Activated T-cell treated with anti-CD3 and anti-CD28 coated beads for 4 hours (primary cell): ENCODE measurements at places on chromosomes 2 and 18.

DNA sequence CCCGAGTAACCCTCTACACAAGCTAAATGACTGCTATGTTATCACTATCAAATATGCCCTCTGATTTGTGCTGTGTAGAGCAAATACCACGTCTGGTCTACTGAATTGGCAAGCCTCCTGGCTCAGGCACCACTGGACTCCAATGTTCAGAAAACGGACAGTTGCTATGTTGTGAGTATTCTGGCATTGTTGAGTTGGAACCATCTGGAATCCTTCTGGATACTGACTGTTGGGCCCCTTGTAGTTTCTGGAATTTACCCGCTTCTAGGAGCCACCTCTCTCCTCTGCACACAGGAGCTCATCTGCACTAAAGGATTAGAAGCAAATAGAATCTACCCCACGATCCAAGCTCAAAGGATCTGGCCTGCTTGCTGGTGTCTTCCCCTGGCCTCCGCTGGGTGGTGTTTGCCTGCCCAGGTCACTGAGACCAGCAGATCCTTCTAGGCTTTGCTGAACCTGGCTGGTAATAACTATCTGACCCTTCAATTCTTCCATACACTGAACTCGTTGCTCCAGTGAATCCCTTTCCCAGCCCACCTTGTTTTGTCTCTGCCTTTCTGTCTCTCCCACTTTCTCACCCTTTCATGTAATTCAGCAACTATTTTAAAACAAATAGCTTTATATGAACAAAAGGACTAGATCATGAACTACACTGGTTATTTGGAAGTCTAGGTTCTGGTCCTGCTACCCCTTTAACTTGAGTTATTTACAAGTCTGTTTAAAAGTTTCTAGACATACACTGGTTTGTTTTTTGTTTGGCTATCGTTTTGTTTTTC lies 2.1 kb upstream of the HAAO start:
- no peak for DNase-seq

- DNase-seq: no peak
Observed at GRCh38 chr2:149954981-149955600, 367.5 kb upstream of the MMADHC start.

GRCh38 chr2:64326578-64327050 lies 127.3 kb upstream of the LGALSL start:
- DNase-seq: no peak

- no peak for DNase-seq
Observed at GRCh38 chr18:78639006-78639950, 340.3 kb upstream of the SALL3 start.

DNA sequence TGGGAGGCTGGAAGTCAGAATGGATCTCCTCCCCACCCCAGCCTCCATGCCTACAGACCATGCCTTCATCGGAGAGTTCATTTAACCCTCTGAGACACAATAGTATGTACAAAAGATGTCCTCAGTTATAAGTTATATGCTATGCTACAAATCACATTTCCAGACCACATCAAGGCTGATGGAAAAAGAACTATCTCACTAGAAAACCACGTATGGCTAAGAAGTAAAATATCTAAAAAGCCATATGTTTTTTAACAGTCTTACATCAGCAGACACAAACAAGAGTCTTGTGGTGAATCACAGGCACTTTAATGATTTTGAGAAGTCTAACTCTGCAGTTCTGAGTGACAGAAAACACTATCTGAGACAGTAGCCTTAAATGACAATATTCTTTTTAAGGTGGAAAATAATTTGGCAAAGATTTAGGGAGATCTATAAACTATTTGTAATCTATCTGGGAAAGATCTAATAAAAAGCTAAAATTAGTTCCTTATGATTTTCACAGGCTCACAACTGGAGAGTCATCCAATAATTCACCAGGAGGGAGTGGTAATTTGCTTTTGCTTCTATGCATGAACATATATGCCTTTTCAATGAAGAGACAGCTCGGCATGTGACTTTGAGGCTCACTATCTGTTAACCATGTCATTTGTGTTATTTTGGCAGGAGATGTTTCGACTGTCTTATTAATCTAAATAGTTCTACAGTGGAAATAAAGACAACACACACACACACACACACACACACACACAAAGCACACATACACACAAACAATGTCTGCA lies 197.5 kb downstream of the IRS1 start:
- DNase-seq: no peak

- no peak for DNase-seq
Observed at GRCh38 chr2:217915706-217916105, 87.1 kb downstream of the TNS1 start.

GRCh38 chr2:42812899-42813479 lies 20.6 kb upstream of the HAAO start:
- DNase-seq: no peak

DNA sequence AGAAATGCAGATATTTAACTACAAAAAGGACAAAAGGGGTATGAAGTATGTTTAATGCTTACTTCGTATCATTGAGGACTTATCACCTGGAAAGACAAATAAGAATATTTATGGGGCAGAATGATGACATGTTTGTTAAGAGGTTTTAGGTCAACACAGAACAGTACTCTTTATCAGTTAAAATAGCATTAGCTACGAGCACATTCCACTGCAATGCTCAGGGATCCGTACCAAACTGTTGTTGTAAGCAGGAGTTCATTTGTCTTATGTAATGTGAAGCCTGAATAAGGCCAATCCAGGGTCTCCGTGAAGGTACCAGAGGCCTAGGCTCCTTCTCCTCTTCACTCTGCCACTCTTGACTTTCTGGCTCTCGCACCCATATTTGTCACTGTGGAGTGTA lies 465.7 kb upstream of the NRP2 start:
- no peak for DNase-seq

DNA sequence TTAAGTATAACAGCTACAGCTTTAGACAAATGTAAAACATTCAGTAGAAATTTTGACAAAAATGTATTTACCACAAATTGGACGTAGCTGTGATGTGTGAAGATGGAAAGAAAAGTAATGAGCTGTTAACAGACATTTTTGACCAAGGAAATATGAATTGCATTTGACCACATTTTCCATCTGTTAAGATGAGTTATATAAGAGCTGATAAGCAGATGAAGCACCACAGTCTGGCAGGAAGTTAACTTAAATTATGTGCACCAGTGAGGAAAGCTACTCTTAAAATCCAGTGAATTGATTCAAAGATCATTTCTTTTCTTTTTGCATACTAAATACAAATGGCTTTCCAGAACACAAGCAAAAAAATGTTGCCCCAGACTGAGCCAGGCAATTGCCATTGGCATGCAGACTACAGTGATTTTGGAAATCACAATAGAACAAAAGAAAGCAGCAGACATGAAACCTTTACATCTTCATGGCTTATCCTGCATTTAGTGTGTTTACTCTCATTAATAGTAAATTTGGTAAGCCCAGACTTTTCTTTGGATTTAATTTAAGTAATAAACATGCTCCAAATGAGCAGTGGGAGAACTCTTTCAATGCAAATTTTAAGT lies 493.7 kb downstream of the TMX3 start:
- no peak for DNase-seq

GRCh38 chr2:75592030-75592429 lies 31.3 kb upstream of the EVA1A start:
- DNase-seq: no peak

DNA sequence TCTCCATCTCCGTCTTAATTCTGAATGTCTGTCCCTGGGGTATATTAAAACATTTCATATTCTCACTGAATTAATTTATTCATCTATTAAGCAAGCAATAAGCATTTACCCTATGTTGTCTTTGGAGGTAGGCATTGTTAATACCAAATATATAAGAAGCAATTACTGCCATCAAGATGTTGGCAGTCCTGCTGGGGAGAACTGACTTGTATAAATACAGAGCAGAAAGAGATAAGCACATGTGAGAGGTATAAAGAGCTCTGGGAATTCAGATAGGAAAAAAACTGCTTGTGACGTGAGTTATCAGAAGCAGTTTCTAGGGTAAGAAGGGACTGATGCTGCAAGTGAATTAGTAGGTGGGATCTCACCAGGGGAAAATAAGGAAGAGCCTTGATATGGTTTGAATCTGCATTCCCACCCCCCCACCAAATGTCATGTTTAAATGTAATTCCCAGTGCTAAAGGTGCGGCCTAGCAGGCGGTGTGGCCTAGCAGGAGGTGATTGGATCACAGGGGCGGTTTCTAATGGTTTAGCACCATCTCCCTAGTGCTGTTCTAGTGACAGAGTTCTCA lies 286.8 kb downstream of the RAD51AP2 start:
- no peak for DNase-seq

DNA sequence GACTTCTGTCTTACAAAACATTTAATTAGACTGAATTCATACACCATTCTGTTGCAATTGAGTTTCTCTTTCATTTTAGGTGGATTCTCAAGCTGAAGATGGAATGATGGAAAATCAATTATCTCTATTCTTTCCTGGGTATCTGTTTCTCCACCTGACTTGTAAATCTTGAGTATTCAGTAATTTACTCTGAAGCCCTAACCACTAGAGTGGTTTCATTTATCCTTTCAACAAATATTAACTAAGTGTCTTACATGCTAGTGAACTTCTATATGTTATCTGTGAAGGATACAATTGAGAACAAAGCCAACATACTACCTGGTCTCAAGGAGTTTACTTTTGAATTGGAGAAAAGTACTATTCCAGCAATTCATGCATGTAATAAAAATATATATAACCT lies 94.1 kb upstream of the ZNF804A start:
- DNase-seq: no peak

DNA sequence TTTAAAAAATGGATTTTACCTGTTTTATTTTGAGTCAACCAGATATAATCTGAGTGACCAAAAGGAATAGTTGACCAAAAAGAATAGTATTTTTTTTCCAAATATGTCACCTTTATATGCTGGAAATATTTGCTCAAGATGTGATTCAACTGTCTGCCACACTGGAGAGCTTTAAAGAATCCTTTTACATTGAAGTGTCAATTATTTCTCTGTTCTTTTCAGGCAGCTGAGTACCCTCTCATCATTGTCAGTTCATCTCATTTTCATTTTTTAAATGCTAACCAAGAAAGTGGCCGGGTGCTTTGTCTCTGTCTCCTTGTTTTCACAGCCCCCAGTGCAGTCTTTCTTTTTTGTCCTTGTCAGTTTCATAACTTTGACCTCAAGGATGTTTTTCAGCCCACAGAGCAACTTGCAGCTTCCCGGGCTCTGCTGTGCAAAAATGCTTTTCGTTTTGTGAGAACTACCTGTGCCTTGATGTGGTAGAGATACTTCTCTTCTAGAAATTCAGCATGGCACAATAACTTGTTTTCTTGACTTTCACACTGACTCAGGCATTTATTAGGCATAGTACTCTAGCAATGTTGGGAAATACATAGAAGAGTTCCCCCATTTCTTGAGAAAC lies 23.4 kb upstream of the CERS6 start:
- DNase-seq: no peak

GRCh38 chr18:44871771-44872170 lies 191.1 kb downstream of the SETBP1 start:
- DNase-seq: no peak

DNA sequence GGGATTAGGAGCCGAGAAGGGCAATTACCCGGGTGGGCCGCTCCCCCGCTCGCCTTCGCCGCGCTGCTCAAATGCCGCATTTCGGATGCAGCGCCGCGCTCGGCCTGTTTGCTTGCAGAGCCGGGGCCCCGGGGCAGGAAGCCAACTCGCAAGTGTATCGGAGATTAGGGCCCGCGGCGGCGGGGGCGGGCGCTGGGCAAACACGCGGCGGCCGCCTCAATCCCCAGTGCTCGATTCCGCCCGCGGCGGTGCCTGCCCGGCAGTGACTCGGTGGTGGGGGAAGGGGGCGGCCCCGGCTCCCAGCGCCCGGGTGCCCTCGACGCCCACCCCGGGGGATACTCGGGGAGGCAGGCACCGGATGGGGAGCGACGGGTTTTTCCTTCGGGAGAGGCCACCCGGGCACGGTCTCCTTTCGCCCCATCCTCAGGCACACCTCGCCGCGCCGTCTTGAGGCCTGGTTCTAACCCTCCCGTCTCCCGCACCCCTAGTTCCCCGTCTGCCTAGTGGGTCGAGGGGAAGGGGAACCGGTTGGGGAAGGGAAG lies 26.6 kb upstream of the NOTO start:
- DNase-seq: peak; percentile 50

DNA sequence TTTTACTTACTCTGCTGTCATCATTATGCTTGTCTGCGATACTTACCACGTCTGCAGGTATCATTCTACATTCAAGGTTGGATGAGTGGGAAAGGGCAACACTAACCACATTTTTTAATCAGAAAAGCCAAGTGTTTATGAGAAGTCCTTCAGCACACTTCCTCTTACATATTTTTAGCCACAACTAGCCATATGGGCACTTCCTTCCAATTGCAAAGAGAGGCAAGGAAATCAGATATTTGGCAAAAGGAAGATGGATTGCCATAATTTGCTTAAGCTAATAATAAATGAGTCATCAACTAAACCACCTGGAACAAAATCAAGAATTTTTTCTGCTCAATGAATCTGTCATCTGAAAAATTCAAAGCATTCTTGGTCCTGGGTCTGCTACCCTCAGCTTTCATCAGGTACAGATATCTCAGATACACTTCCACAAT lies 16.7 kb upstream of the MRO start:
- DNase-seq: no peak

- DNase-seq: no peak
Observed at GRCh38 chr2:61962095-61962984, 56.9 kb downstream of the COMMD1 start.

DNA sequence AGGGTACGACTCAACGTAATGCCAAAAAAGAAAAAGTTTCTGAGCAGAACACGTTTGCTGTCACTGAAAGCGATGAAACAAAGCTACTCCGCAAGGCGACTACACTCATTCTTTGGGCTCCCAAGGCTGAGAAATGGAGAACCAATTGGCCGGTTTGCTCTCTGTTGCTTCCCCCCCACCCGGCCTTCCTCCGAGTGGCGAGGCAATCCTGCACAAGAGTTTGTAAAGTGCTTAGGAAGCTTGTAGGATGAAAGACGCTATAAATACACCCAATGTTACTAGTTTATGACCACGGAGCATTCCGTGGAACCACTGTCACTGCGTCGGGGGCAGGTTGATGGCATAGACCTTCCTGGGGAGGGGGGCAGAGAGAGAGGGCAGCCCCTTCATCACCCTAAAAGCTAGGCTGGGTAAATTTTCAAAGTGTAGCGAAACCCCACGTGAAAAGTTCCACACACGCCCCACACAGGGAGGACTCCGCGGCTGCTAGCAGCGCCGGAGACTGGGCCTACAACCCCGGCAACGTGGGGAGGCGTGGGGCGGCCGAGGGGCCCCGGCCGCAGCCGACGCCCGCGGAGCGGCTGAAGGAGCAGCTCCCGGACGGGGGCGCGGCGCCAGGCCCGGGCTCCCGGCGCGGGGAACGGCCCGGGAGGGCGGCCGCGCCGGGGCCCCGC lies 915 bp downstream of the CUL3 start:
- no peak for DNase-seq

DNA sequence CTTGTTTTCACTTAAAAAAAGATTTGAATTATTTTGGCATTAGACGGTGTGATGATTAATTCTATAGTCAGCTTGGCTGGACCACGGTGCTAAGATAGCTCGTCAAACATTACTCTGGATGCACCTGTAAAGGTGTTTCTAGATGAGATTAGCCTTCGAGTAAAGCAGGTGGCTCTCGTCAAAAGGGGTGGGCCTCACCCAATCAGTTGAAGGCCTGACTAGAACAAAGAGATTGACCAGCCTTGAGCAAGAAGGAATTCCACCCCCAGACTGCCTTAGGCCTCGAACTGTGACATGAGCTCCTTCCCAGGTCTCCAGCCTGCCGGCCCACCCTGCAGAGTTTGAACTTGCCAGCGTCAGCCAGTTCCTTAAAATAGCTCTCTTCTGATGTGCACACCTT lies 73.4 kb downstream of the TWIST2 start:
- DNase-seq: no peak
